ENCODE measurements at places on chromosomes 6 and 20. TPM values are rescaled to one million over a fixed set of nuclear protein-coding genes. Genes with fewer than 3 reads are reported as not detected.
A peak's percentile ranks its signal among the peaks of the same experiment; 100 is the strongest.

GRCh38 chr6:118724211-118724610 is 72.8 kb upstream of the CEP85L start:
- no peaks in the 10 kb centered on the region for H3K36me3 ChIP-seq
- no peaks in the 10 kb centered on the region for H3K27me3 ChIP-seq
- no peak overlapping the region for H3K27ac ChIP-seq
- no peaks in the 10 kb centered on the region for H3K4me1 ChIP-seq

DNA sequence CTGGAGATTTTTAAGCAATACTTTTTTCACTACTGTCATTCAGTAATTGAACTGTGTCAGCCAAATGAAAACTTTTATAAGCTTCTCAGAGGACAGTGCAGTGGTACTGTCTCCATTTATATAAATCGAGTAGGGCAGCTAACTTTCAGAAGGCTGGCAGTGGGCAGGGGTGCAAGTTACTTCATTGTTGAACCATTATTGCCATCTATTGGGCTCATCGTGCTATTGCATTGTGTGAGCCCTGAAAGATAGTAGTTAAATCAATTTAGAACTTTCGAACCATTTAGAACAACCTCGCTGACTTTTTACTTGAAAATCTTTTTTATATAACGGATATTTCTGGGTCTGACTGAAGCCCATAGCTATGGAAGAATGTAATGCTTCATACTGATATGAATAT is 347.8 kb upstream of the PLCB4 start:
- peaks cover 6% of the 10 kb centered on the region for H3K36me3 ChIP-seq
- no peaks in the 10 kb centered on the region for H3K4me1 ChIP-seq
- peak; percentile 80 for DNase-seq
- no peak overlapping the region for H3K27ac ChIP-seq

GRCh38 chr20:2125474-2126112 is 24.0 kb downstream of the STK35 start:
- H3K4me1 ChIP-seq: peaks cover 7% of the 10 kb centered on the region
- no peak overlapping the region for H3K27ac ChIP-seq
- H3K27me3 ChIP-seq: no peaks in the 10 kb centered on the region
- H3K4me3 ChIP-seq: no peak overlapping the region

The METTL24 gene
- 1.7 TPM for polyA plus RNA-seq

DNA sequence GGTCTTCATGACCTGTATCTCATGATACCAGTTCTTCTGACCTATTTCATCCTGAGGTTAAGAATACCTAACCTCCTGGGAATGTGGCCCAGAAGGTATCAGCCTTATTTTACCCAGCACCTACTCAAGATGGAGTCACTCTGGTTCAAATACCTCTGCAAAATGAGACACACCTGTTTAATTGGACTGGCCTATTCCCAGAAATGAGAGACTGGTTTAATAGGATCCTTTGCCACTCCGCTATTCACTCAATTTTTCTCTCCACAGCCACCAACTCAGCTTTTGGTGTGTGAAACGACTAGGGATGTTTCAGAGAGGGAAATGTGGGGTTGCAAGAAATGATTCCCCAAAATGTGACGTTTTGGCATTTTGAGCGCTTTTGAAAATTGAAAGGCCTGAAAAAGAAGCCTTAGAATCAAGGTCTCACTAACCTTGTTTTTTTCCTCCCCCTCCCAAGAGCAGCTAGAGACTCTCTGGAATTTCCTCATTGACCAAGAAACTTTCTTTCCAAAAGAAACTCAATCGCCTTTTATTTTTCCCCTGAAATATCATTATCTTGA is 45.5 kb upstream of the RNGTT start:
- DNase-seq: no peak
- H3K4me1 ChIP-seq: peaks cover 3% of the 10 kb centered on the region
- no peak overlapping the region for H3K4me3 ChIP-seq
- H3K36me3 ChIP-seq: no peaks in the 10 kb centered on the region

The HCK gene
- polyA plus RNA-seq: 10.4 TPM

GRCh38 chr6:166760288-166760687 is 133.2 kb upstream of the RPS6KA2 start:
- no peak for DNase-seq
- no peak overlapping the region for H3K4me3 ChIP-seq
- peaks cover 10% of the 10 kb centered on the region for H3K27me3 ChIP-seq
- H3K4me1 ChIP-seq: peaks cover 8% of the 10 kb centered on the region
- no peak overlapping the region for H3K27ac ChIP-seq

The TPMT gene
- 14.7 TPM for polyA plus RNA-seq
